ENCODE measurements at places on chromosomes 2 and 18. TPM values are rescaled to one million over a fixed set of nuclear protein-coding genes. Genes with fewer than 3 reads are reported as not detected.

Gene RSAD2
- 0.09 TPM for total RNA-seq

Gene COL3A1
- 1.3 TPM for total RNA-seq

Gene DSC1
- not detected for total RNA-seq

Gene RTP5
- total RNA-seq: not detected

Gene TTC32
- total RNA-seq: 13.8 TPM

Gene KCNG3
- total RNA-seq: not detected

Gene MYO5B
- total RNA-seq: 1.4 TPM

Gene DUSP11
- 27.0 TPM for total RNA-seq

Gene DCDC2C
- not detected for total RNA-seq

Gene ALLC
- not detected for total RNA-seq

Gene GRB14
- 2.7 TPM for total RNA-seq

Gene UBE2E3
- 89.2 TPM for total RNA-seq

Gene GAREM2
- total RNA-seq: 4.5 TPM

Gene CHCHD5
- 22.2 TPM for total RNA-seq

Gene MAP2
- 61.2 TPM for total RNA-seq

Gene DNAH7
- total RNA-seq: 0.05 TPM

Gene HOXD13
- total RNA-seq: not detected

Gene COLEC12
- 13.8 TPM for total RNA-seq

Gene UGT1A10
- not detected for total RNA-seq

Gene GNAL
- total RNA-seq: 0.65 TPM

Gene ABI2
- 74.4 TPM for total RNA-seq

Gene ALPI
- not detected for total RNA-seq

Gene IL37
- total RNA-seq: not detected

Gene BOK
- total RNA-seq: 52.4 TPM

Gene SLC19A3
- not detected for total RNA-seq

Gene SPEG
- 0.21 TPM for total RNA-seq

Gene PLA2R1
- total RNA-seq: 14.4 TPM

Gene ROCK2
- total RNA-seq: 54.3 TPM

Gene PLGLB2
- total RNA-seq: 2.1 TPM

Gene IGFBP5
- total RNA-seq: not detected

Gene RNF181
- total RNA-seq: 133 TPM

Gene LOXL3
- total RNA-seq: 0.95 TPM

Gene IL36A
- not detected for total RNA-seq

Gene KCNK3
- total RNA-seq: not detected

Gene UGT1A8
- total RNA-seq: not detected

Gene SDC1
- 4.0 TPM for total RNA-seq

Gene CXCR1
- not detected for total RNA-seq

Gene TPGS2
- total RNA-seq: 150 TPM

Gene COL5A2
- 123 TPM for total RNA-seq

Gene CGREF1
- 4.0 TPM for total RNA-seq

Gene DSC2
- total RNA-seq: not detected

Gene CHRND
- total RNA-seq: not detected

Gene SKOR2
- total RNA-seq: not detected
